Left renal cortex interstitium (tissue), 4 donors: ENCODE measurements at places on chromosomes 12 and 14. TPM values are rescaled to one million over a fixed set of nuclear protein-coding genes. Genes with fewer than 3 reads are reported as not detected.

DNA sequence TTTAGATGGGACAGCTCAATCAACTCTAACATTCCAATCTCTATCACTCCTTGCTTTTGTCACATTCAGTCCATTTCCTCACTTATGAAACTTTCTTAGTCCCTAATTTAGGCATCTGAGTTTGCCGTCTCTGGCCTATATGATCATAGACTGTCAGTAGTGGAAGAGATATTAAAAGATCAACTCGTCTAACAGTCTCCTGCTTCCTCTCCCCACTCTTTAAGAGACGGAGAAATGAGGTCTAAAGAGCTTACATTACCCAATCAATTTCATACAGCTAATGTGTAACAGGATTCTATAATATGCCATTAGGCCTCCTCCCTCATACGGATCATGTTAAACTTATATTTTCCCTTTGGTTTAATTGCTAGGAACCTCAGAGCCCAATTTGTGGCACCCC, 6.5 kb upstream of the ATP23 start:
- DNase-seq = no peak

The E2F7 gene
- polyA plus RNA-seq = 6.4 TPM

The IAPP gene
- polyA plus RNA-seq = not detected

DNA sequence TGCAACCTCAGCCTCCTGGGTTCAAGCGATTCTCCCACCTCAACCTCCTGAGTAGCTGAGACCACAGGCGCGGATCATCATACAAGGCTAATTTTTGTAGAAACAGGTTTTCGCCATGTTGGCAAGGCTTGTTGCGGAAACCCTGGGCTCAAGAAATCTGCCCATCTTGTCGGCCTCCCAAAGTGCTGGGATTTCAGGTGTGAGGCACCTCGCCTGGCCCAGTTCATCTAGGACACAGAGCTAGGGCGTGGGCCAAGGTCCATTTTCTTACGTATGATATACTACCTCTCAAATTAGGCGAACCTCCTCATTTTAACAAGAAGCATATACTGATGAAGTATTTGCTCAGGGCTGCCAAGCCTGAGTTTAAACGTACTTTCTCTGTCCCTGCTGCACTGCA, 2.1 kb downstream of the RPS29 start:
- no peak for DNase-seq

The PRB2 gene
- not detected for polyA plus RNA-seq

DNA sequence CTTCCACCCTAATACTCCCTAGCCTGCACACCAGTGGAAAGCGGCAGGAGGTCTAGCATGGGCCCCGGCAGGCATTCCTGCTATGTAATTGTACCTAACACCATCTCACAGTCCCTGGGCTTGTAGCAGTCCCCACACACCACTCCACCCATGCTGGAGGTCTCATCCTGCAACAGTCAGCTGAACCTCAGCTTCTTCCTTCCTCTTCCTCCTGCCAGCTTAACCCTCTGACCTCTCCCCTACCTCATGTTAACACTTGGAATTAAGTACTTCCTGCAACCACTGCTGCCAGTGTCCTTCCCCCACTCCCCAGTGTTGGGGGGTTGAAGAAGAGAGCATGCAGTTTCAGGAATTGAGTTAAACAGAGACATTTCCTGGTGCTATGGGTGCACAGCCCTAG, 7.6 kb downstream of the ADCY4 start:
- no peak for DNase-seq

The ADCY4 gene
- 19.9 TPM for polyA plus RNA-seq

DNA sequence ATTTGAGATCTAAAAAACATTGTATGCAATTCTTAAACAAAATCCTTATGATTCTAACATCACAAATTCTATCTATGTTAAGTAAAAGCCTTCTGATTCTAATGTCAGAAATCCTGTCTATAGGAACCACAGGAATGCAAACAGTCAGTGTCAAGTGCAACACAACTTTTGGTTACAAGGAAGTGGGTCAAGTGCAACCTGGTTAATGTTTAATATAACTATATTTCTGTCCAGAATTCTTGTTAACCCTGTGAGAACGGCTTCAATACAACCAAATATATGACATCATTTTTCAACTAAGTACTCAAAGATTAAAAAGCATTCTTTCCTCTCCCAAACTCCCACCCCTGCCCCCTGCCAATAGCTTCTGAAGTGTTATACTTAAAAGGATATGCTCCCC, 107.9 kb upstream of the PLEKHA5 start:
- no peak for DNase-seq

GRCh38 chr12:124847113-124848074, 16.3 kb downstream of the SCARB1 start:
- DNase-seq = no peak

DNA sequence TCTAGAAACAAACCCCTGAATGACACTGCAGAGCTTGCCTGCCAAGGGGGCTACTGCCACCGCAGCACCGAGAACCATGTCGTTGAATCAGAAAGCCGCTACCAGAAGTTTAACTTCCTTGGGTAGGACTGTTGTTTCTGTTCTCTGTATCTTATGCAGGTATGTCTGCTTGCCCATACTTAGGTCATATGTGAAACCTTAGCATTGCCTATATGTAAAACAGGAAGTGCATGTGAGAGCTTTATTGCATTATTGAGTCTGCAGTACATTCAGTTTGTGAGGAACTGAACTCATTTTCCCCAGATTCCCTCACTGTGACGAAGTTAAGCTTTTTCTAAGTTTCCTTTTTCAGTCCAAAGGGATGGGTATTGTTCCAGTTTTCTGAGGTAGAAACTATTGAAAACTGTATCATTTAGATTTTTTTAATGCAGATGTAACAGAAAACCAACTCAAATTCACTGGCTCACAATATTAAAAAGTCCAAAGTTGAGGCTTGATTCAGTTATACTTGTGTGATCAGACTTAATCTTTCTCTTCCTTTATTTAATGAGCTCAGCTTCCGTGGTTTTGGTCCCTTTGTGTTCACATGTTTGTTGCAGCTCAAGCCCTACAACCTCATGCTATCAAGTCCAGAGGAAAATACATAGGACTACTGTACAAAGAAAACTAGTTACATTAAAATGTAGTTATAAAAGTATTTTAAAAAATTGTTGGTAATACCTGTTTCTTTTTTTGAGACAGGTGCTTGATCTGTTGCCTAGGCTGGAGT, 6.9 kb downstream of the FBXO34 start:
- DNase-seq = no peak

GRCh38 chr12:65863972-65864371, 39.7 kb downstream of the HMGA2 start:
- no peak for DNase-seq

- no peak for DNase-seq
Measured at GRCh38 chr12:122107261-122107660, 28.7 kb downstream of the MLXIP start.

DNA sequence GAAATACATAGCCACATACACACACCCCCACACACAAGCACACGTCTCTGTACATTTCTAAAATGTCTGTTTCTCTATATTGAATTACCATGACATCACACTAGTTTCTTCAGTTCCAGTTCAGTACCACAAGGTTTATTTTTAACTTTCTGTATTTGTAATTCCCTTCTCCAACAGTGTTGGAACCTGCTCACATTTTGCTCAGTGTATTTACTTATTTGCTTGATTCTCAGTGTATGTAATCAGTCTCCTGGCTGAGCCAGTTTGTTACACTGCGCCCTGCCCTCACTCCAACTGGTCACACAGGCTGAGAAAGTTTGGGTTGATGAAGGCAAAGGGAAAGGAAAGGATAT, 67.1 kb downstream of the MON2 start:
- no peak for DNase-seq

The NANOG gene
- 0.11 TPM for polyA plus RNA-seq

GRCh38 chr14:33676135-33676566, 274.7 kb downstream of the EGLN3 start:
- DNase-seq = no peak

GRCh38 chr14:51304941-51305340, 64.9 kb downstream of the TMX1 start:
- no peak for DNase-seq

- no peak for DNase-seq
Measured at GRCh38 chr14:36495666-36496065, 24.4 kb downstream of the NKX2-1 start.

- no peak for DNase-seq
Measured at GRCh38 chr14:73787486-73788316, 63.9 kb upstream of the PTGR2 start.

The UNG gene
- polyA plus RNA-seq = 69.3 TPM

GRCh38 chr14:39861229-39861600, 429.0 kb upstream of the FBXO33 start:
- DNase-seq = no peak

The AQP2 gene
- polyA plus RNA-seq = 113 TPM

DNA sequence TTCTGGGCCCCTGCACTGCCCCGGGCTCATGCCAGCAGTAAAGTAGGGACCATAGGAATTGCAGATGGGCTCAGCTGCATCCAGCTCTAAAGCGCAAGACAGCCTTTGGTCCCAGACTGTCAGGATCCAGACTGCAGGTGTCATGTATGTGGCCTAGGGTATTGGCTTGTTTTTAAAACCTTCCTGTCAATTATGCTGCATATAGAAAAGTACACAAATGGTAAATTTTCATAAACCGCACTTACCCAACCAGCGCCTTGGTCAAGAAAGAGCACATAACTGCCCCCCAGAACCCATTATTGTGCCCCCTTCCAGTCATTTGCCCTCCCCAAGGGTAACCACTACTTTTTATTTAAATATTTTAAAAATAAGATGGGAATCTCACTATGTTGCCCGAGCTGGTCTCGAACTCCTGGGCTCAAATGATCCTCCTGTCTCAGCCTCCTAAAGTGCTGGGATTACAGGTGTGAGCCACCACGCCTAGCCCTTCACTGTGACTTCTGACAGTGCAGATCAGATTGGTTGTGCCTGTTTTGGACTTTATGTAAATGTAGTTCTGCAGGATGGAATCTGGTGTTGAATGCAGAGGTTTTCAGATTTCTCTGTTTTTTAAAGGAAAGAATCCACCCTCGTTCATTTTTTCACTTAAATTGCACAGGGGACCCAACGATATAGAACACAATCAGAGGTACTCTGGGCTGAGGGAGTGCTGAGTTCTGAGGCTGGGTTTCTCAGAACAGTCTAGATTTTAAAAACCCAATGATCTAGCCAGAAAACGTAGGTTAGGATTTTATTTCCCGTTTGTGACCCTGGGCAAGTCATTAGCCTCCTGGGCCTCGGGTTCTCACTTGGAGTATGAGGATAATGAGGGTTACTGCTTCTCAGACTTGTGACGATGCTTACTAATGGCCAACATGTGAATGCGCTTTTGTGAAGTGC, 6.7 kb downstream of the NR4A1 start:
- no peak for DNase-seq

DNA sequence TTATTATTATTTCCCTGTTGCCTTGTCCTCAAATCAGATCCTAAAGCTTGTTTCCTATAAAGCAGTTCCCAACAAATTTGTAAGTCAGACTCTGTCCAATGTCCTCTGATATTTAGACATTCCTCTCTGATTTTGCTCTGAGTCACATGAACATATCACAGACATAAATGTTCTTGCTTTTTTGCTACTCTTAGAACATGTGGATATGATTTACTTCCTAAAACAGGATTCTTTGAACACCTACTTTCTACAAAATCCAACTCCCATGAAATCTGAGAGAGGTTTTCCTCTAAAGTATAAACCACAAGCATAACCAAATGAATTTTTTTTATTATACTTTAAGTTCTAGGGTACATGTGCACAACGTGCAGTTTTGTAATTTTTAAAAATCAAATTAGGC, 181.3 kb upstream of the SLC38A2 start:
- no peak for DNase-seq

The PRR4 gene
- 13.1 TPM for polyA plus RNA-seq

The SUOX gene
- polyA plus RNA-seq = 51.6 TPM

The ASCL1 gene
- 0.14 TPM for polyA plus RNA-seq

GRCh38 chr14:100901391-100902183, 1.9 kb downstream of the RTL1 start:
- DNase-seq = no peak

DNA sequence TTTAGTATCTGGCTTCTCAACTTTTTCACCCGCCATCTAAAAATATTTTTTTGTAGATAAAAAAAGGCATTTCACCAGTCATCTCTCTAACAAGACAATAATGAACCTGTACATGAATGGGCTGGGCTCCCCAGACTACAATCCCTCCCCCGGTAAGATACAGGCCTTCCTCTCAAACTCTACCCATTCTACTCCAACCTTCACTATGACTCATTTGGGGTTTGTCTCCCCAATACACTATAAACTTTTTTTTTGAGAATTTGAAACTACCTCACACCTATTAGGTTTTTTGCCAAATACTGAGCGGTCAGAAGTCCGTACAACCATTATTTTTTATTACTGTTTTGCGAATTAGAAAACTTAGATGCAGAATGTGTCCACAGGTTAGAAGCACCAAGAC, 784 bp downstream of the RPL6 start:
- no peak for DNase-seq

The SMIM41 gene
- 0.33 TPM for polyA plus RNA-seq

- no peak for DNase-seq
Measured at GRCh38 chr14:95547272-95547625, 12.4 kb downstream of the GLRX5 start.

The MARK3 gene
- 82.0 TPM for polyA plus RNA-seq

The USP30 gene
- 23.3 TPM for polyA plus RNA-seq

The RFX4 gene
- polyA plus RNA-seq = 0.36 TPM

DNA sequence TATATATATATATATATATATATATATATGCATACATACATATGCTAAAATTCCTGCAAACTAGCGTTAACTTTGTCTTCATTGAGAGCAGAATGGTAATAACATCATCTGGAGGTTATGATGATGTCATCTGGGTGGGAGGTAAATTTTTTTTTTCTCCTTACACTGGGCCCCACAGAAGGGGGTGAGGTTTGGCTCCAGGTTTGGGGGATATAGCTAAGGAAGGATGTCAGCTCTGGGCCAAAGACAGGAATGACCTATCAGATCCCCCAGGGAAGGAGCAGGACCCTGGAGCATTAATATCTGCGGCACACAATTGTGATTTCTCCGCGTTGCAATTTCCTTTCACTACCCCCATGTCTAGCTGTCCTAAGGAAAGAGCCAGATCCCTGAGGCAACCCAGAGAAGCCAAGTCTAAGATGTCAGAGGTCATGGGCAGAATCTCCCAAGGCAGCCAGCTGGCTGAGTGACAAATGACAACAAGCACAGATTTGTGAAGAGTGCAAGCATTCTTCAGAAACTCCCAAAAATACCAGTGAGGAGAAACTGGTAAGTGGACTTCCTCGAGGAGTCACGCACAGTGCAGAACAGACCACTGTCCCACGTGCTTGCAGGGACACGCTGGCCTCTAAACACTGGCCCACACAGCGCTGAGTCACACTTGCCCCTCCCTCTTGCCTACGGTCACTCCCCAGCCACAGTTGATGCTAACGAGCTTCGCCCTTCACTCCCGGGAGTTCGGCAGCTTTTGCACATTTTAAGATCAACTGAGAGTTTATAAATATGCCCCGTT, 9.9 kb downstream of the UBC start:
- no peak for DNase-seq

The GALNT16 gene
- 4.5 TPM for polyA plus RNA-seq

The HOXC12 gene
- polyA plus RNA-seq = not detected
